Activated CD4-positive, alpha-beta T cell treated with anti-CD3 and anti-CD28 coated beads for 36 hours (primary cell): ENCODE measurements at places on chromosomes 16 and 17. TPM values are rescaled to one million over a fixed set of nuclear protein-coding genes. Genes with fewer than 3 reads are reported as not detected.

- peaks cover 3% of the 10 kb centered on the region for H3K4me1 ChIP-seq
- no peak overlapping the region for H3K27ac ChIP-seq
- H3K27me3 ChIP-seq = peaks cover 60% of the 10 kb centered on the region
- peak; percentile 68 for DNase-seq
- no peaks in the 10 kb centered on the region for H3K36me3 ChIP-seq
Measured at GRCh38 chr17:38579934-38580333, 25.8 kb downstream of the SRCIN1 start.

DNA sequence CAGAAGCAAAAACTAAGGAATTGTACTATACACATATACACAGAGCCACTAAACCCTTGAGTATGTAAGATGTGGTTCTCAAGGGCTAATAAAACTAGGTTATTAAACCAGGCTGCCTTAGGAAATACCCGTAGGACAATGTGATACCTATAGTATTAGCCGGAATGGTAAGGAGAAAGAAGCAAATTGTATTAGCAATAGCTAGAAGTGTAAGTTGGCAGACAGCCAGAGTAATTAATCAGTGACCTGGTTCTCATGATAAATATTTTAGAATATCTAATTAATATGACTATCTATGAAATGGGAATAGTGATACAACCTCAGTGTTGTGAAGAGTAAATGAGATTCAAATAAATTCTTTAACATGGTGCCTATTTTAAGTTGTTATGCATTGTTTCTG, 18.6 kb downstream of the GDPD1 start:
- no peak for DNase-seq
- H3K4me3 ChIP-seq = no peak overlapping the region
- H3K36me3 ChIP-seq = no peaks in the 10 kb centered on the region
- H3K27ac ChIP-seq = no peak overlapping the region
- H3K27me3 ChIP-seq = no peaks in the 10 kb centered on the region

DNA sequence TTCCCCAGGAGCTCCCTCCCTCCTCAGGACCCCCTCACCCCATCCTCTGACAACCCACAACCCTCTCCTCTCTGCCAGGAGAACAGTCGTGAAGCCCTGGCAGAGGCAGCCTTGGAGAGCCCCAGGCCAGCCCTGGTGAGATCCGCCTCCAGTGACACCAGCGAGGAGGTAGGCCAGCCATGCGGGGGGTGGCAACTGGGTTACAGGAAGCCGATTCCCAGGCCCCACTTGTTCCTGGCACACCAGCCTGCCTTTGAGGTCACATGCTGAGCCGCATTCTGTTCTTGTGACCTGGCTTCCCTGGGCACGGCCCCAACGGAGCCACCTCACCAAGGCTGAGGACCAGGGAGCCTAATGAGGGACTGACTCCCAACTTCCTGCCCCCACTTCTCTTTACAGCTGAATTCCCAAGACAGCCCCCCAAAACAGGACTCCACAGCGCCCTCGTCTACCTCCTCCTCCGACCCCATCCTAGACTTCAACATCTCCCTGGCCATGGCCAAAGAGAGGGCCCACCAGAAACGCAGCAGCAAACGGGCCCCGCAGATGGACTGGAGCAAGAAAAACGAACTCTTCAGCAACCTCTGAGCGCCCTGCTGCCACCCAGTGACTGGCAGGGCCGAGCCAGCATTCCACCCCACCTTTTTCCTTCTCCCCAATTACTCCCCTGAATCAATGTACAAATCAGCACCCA, 7.9 kb downstream of the NAT9 start:
- H3K4me1 ChIP-seq = peaks cover 8% of the 10 kb centered on the region
- H3K27ac ChIP-seq = peak overlapping the region; percentile 28
- peaks cover 40% of the 10 kb centered on the region for H3K36me3 ChIP-seq
- DNase-seq = no peak
- no peaks in the 10 kb centered on the region for H3K27me3 ChIP-seq
- H3K4me3 ChIP-seq = no peak overlapping the region

DNA sequence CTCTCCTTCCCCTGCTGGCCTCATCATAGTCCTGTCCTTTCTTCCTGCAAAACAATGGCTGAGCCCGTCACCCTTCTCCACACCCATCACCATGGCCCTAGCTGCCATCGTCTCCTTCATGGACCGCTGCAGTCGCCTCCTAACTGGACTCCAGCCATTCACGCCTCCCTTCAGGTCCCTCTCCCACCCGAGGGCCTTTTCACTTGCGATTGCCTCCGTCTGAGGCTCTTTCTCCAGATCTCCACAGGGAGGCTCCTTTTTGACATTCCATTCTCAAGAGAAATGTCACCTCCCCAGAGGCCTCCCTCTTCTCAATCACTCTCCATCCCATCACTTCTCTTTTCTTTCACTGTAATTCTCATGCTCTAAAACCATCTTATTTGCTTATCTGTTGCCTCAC, 23.5 kb downstream of the GSG1L start:
- peaks cover 12% of the 10 kb centered on the region for H3K27me3 ChIP-seq
- no peaks in the 10 kb centered on the region for H3K36me3 ChIP-seq
- no peak for DNase-seq
- H3K4me1 ChIP-seq = no peaks in the 10 kb centered on the region

- H3K4me1 ChIP-seq = no peaks in the 10 kb centered on the region
- no peaks in the 10 kb centered on the region for H3K36me3 ChIP-seq
- no peak overlapping the region for H3K4me3 ChIP-seq
- H3K27ac ChIP-seq = no peak overlapping the region
- H3K27me3 ChIP-seq = no peaks in the 10 kb centered on the region
- no peak for DNase-seq
Measured at GRCh38 chr17:304461-304860, 48.1 kb downstream of the RPH3AL start.

DNA sequence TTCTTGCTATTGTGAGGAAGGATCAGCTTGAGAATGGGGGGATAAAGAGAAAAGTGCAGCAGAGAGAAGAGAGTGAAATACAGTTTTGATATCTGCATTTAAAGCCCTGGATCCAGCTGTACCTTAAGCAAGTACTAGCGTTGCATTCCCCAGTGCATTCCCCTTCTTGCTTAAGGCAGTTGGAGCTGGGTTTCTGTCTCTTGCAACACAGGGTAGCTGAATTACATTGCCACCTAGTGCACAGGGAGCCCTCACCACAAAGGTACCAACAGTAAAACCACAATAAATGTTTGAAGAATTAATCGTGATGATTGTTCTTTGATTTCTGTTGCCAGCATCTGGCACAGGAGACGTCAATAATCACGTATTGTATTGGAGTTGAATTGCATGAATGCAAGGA, 588.7 kb downstream of the RBFOX1 start:
- no peak overlapping the region for H3K4me3 ChIP-seq
- DNase-seq = no peak
- H3K27ac ChIP-seq = no peak overlapping the region
- H3K36me3 ChIP-seq = no peaks in the 10 kb centered on the region
- H3K4me1 ChIP-seq = no peaks in the 10 kb centered on the region
- H3K27me3 ChIP-seq = no peaks in the 10 kb centered on the region

The KRTAP1-5 gene
- total RNA-seq = not detected

The SLX1A gene
- 99.3 TPM for total RNA-seq

The ARL17B gene
- total RNA-seq = 22.6 TPM

- no peak overlapping the region for H3K4me3 ChIP-seq
- no peak overlapping the region for H3K27ac ChIP-seq
- no peaks in the 10 kb centered on the region for H3K4me1 ChIP-seq
- DNase-seq = no peak
- peaks cover 46% of the 10 kb centered on the region for H3K36me3 ChIP-seq
Measured at GRCh38 chr17:44864831-44865230, 17.1 kb downstream of the HIGD1B start.

DNA sequence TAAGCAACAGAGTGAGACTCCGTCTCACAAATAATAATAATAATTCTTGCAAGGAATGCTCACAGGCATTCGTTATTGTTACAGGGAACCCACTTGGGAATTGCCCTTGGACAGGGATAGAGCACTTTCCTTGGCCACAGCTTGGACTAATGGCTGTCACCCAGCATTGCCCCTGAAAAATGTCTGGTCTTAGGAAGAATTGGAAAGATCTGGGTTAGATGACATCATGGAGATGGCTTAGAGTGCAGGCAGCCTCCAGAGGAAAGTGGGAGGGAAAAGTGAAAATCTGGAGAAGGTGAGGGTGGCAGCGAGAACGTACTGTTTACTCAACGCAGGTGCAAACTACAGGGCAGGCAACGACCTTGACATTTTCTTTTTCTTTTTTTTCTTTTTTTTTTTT, 59.3 kb upstream of the MRTFB start:
- H3K4me3 ChIP-seq = no peak overlapping the region
- no peak for DNase-seq
- H3K27me3 ChIP-seq = peaks cover 11% of the 10 kb centered on the region
- H3K36me3 ChIP-seq = no peaks in the 10 kb centered on the region
- H3K4me1 ChIP-seq = peaks cover 8% of the 10 kb centered on the region

The CCDC78 gene
- total RNA-seq = 2.4 TPM

GRCh38 chr17:40888196-40888720, 3.2 kb upstream of the KRT20 start:
- H3K36me3 ChIP-seq = no peaks in the 10 kb centered on the region
- DNase-seq = no peak
- no peak overlapping the region for H3K27ac ChIP-seq
- H3K4me1 ChIP-seq = no peaks in the 10 kb centered on the region
- no peak overlapping the region for H3K4me3 ChIP-seq

DNA sequence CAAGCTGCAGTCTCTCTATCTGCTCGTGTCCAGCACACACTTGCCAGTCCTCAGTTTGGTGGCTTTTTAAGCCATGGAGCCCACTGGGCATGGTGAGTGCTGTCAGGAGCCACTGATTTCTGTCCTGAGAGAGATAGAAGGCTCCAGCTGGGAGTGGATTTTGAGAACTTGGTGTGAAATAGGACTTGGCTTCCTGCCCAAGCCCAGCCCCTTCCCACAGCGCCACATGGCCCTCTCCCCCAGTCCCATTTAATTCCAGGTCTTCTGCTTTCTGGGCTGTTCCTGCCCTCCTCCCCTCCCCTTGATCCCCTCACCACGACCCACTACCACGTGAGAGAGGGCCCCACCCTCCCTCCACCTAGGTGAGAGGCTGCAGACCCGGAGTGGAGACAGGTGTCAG, 14.4 kb upstream of the ABCC3 start:
- H3K27ac ChIP-seq = no peak overlapping the region
- H3K36me3 ChIP-seq = no peaks in the 10 kb centered on the region
- no peaks in the 10 kb centered on the region for H3K4me1 ChIP-seq
- no peak overlapping the region for H3K4me3 ChIP-seq
- peaks cover 2% of the 10 kb centered on the region for H3K27me3 ChIP-seq

The LITAFD gene
- total RNA-seq = not detected

DNA sequence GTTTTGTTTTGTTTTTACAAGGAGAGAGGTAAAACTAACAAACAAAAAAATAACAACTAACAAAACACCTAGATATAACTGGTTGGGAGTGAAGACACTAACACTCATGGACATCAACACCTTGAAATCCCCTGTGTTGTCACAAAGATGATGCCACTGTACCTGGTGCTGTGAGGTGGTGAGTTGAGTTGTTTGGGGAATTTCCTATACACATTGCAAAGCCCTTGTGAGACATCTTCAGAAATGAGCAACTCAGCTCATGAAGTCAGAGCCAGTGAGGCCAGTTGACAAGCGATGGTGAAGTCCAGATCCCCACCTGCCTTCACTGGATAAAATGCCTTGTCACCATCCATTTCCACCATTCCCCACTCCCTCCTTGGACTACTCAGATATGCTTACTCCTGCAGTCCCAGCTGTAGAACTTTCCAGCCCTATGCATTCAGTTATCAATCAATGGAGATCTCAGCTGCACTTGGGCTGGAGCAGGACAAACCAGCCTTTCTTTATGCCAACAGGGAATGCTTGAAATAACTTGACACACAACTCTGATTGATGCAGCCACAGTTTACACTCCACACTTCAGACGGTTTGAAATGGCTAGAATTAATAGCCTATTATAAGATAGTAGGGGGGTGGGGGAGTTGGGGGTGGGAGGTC, 22.2 kb downstream of the ANKFN1 start:
- H3K27ac ChIP-seq = no peak overlapping the region
- H3K27me3 ChIP-seq = no peaks in the 10 kb centered on the region
- peak; percentile 5 for DNase-seq
- no peaks in the 10 kb centered on the region for H3K4me1 ChIP-seq

DNA sequence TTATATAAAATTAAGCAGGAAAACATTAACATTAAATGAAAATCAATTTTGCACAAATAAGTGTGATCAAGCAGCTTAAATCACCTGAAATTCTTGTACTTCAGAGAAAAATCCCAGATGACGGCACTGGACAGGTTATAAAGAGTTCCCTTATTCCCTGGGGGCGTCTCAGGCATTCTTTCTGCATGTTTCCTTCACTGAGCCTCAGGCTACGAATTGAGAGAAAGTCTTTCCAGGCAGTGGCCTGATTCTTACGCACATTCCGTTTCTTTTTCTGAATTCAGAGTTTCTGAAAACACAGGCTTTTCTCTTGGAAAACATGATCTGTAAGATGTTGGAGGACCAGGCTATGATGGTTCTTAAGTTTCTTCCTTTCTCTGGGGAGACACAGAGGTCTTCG, 22.1 kb upstream of the PITPNM3 start:
- H3K4me3 ChIP-seq = no peak overlapping the region
- no peak for DNase-seq
- no peak overlapping the region for H3K27ac ChIP-seq
- peaks cover 13% of the 10 kb centered on the region for H3K4me1 ChIP-seq
- H3K27me3 ChIP-seq = no peaks in the 10 kb centered on the region

DNA sequence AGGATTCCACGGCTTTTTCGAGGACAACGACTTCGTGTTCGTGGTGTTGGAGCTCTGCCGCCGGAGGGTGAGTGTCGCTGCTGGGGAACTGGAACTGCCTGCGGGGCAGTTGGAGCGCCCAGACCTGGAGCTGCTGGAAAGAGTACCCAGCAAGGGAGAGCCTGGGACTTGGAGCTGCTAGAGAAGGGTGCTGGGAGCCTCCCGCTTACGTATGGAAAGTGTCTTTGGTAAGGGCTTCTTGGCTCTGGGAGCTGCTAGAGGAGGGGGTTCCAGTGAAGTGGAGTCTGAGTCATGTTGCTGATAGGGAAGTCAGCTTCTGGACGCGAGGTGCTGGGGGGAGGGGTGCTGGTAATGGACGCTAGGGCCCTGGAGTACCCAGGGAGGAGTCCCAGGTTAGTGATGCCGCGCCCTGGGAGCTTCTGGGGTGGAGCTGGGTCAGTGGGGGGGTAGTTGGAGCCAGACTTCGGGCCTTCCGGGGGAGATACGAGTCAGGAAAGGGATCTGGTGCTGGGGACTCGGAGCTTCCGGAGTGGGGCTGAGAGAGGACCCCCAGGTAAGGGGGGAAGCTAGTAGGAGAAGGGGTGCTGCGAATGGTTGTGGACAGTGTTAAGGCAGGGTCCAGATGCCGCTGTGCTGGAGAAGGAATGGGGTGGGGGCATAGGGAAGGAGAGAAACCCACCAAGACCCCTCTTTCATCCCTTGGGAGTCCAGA, 741 bp downstream of the PLK1 start:
- H3K27ac ChIP-seq = peak overlapping the region; percentile 60
- DNase-seq = peak; percentile 51
- peaks cover 16% of the 10 kb centered on the region for H3K4me1 ChIP-seq
- peaks cover 44% of the 10 kb centered on the region for H3K36me3 ChIP-seq
- H3K4me3 ChIP-seq = peak overlapping the region; percentile 95
